Immature natural killer cell (primary cell): ENCODE measurements at places on chromosomes 16 and 17.
A peak's percentile ranks its signal among the peaks of the same experiment; 100 is the strongest.

- no peak for DNase-seq
Measured at GRCh38 chr17:66464921-66465320, 162.5 kb downstream of the PRKCA start.

- peak; percentile 57 for DNase-seq
Measured at GRCh38 chr16:18969050-18969854, 14.5 kb upstream of the TMC7 start.

GRCh38 chr17:81419319-81419885, 24.1 kb downstream of the BAHCC1 start:
- no peak for DNase-seq

DNA sequence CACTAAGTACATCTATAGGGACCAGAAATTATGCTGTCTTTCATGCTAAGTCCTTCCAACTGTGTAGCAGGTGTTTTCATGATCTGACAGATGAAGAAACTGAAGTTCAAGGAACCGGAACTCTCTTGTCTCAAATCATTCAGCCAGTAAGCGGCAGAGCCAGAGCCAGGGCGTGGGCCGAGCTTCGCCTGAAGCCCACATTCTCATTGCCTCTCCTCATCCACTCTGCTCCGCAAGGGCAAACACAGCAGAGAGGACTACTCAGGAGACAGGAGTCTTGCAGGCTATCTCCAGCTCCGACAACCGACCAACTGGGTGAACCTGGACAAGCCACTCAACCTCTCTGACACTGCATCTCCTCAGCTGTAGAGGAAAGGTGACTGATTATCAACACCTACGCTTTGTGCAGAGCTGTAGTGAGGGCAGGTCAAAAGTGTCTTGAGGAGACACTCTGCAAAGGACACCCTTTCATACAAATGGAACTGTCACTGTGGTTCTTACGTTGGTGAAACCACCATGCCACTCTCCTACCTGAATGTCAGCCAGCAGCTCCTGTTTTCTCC, 72.9 kb downstream of the CYTH1 start:
- DNase-seq = no peak

DNA sequence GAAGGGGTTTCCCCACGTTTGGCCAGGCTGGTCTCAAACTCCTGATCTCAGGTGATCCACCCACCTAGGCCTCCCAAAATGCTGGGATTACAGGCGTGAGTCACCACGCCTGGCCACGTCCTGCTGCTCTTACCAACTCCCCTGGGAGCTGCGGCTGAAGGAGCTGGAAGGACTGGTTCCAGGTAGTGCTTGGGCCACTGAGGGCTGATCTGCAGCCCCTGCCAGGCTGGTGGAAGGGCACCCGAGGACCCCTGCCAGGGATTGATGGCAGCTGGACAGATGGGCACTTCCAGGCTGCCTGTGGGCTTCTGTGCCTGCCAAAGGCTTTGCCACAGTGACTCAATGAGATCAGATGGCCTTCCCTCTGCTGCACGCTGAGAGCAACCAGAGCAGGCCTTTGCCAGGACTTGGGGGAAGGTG, 2.3 kb downstream of the OXLD1 start:
- DNase-seq = no peak

DNA sequence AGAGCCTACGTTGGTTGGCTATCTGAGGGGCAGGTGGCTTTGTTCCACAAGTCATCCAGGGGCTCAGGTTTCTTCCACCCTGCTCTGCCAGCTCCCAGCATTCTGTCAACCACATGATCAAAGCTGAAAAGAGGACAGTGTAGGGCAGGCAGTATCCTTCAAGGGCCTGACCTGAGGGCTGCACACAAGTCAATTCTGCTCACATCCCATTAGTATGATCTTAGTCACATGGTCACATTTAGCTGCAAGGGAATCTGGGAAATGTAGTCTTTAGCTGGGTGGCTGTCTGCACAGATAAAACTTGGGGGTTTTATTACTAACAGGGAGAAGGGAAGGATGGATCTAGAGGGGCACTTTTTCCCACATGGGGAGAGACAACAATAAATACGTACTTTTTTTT, 97.3 kb downstream of the SALL1 start:
- no peak for DNase-seq

GRCh38 chr17:75271955-75272847, 1.2 kb upstream of the MIF4GD start:
- no peak for DNase-seq

GRCh38 chr17:45234641-45235415, 13.1 kb downstream of the FMNL1 start:
- DNase-seq = no peak

- no peak for DNase-seq
Measured at GRCh38 chr16:30457743-30458560, 12.3 kb upstream of the SEPHS2 start.

DNA sequence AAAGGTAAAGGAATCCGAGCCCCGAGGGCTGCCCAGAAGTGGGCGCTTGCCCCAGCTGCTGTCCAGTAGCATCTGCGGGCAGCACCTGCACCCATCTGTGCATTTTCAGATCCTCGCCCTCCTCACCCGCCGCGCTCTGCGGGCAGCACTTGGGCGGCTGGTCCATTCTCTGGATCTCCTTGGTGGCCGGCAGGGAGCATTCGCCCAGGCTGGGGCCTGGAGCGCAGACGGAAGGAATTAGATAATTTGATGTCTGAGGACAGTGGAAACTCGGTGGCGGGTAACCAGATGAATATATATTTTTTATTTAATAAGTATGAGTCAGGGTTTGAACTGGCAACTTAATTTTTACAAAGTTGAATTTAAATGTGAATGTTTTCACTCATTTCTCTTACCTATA, 88.5 kb downstream of the NPIPB11 start:
- DNase-seq = no peak

- DNase-seq = no peak
Measured at GRCh38 chr16:15952265-15952711, 2.9 kb downstream of the ABCC1 start.
